GM12892 (cell line): ENCODE measurements at places on chromosomes 6 and 20.

- no peak for DNase-seq
These were observed 124.9 kb upstream of the EDN1 start for GRCh38 chr6:12165297-12165696.

DNA sequence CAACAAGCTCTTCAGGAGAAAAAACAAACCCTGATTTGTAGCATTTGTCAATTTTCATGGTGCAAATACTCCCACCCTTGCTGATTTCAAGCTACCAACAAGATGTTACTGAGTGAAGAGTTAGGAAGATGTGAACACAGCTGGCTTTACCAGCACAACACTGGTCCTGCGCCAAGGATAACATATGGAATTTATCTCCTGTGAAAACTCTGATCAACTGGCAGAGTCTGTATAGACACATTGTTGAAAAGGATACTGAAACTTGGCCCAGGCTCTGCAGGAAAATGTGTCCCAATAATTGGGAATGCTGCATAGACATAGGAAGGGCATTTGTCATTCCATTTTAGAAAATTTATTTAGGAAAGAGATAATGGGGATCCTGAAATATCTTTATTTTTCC lies 29.0 kb downstream of the OTOR start:
- DNase-seq: no peak

DNA sequence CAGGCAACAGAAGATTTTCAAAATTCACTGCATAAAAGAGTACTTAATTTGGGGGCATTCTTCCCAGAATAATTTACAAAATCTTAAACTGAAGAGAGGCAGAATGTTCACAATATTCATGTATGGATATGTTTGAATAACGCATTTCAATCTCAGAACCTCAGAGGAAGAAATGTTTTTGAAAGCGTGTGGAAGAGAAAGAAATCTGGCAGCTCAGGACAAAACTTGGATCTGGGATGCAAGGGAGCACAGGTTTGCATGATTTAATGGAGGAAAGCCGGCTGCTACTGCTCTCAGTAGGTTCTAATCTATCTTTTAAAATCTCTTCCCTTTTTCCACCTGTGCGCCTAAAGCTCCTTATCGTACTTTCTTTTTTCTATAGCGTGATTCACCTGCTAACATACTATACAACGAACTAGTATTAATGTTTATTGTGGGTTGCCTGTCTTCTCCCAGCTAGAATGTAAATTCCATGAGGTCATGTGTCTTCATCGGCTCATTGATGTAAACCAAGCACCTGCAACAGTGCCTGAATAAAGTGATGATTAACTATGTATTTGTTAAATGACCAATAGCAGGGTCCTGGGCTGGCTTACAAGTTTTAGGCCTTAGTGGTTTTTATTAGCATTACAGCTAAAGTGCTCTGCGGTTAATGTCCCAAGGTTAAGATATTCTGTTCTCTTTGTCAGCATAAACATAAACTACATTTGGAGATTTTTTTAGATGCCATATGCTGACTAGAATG lies 15.3 kb downstream of the PRL start:
- no peak for DNase-seq

DNA sequence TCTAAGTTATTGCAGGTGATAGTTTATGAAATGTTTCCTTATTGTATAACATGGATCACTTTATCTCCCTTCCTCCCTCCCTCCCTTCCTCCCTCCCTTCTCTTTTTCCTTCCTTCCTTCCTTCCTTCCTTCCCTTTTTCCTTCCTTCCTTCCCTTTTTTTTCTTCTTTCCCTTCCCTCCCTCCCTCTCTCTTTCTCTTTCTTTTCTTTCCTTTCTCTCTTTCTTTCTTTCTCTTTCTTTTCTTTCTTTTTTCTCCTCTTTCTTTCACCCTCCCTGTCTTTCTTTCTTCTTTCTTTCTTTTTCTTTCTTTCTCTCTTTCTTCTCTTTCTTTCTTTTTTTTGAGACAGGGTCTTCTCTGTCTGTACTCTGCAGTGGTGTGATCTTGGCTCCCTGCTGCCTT lies 5.8 kb downstream of the OR2B3 start:
- no peak for DNase-seq

DNA sequence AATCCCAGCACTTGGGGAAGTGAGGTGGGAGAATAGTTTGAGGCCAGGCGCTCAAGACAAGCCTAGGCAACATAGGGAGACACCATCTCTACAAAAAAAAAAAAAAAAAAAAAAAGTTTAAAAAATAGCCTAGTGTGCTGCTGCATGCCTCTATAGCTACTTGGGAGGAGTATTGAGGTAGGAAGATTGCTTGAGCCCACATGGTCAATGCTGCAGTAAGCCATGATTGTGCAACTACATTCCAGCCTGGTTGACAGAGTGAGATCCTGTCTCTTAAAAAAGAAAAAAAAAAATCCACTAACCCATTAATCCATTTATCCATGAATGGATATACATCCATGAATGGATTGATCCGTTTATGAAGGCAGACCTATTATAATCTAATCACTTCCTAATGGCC lies 1064.6 kb upstream of the EYS start:
- DNase-seq: no peak

- no peak for DNase-seq
These were observed 610.5 kb downstream of the UTRN start for GRCh38 chr6:144895313-144896278.
